ENCODE measurements at places on chromosomes 5 and 9.

GRCh38 chr5:177103523-177104253 lies 17.0 kb downstream of the FGFR4 start:
- peaks cover 5% of the 10 kb centered on the region for H3K27me3 ChIP-seq
- no peaks in the 10 kb centered on the region for H3K4me1 ChIP-seq
- no peaks in the 10 kb centered on the region for H3K36me3 ChIP-seq
- DNase-seq = no peak

DNA sequence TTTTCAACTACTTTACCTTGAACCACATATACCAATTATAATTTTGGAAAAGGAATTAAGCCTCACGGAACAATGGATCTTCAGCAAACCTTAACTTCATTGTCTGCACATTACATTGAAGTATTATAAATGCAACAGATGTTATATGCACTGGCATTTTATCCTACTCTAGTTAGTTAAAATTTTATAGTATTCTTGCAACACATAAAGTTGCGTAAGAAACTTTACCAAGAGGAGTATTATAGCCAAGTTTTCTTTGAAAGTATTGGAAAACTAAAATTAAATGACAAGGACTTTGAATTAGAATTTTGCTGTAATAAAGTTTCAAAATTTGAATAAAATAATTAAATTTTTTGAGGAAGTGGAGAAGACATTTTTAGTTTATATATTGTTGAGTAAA lies 63.4 kb upstream of the SREK1 start:
- DNase-seq = no peak
- no peaks in the 10 kb centered on the region for H3K27me3 ChIP-seq
- H3K4me3 ChIP-seq = no peak overlapping the region
- no peaks in the 10 kb centered on the region for H3K4me1 ChIP-seq
- peaks cover 46% of the 10 kb centered on the region for H3K36me3 ChIP-seq

GRCh38 chr5:136210259-136210658 lies 17.3 kb upstream of the SMIM32 start:
- H3K27me3 ChIP-seq = no peaks in the 10 kb centered on the region
- no peak overlapping the region for H3K4me3 ChIP-seq
- H3K4me1 ChIP-seq = no peaks in the 10 kb centered on the region

DNA sequence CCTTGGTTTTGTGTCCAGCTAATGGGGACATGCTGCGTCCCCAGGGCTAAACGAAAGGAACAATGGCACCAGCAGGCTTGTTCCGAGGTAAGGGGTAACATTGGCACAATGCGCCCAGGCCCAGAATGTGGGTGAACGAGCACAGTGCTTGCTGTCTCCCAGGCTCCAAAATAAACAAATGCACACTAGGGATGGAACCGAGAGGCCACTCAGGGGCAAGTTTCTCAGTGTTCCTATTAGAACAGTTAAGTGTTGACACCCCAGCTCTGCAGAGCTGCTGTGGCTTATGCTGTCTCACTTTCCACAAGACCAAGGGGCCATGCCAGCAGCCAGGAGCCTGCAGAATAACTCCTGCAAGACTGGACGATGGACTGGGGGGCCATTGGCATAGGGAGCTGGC lies 492.4 kb downstream of the GADD45G start:
- no peaks in the 10 kb centered on the region for H3K36me3 ChIP-seq
- no peak overlapping the region for H3K4me3 ChIP-seq
- no peak overlapping the region for H3K27ac ChIP-seq
- peaks cover 3% of the 10 kb centered on the region for H3K27me3 ChIP-seq
- H3K4me1 ChIP-seq = peaks cover 13% of the 10 kb centered on the region
- DNase-seq = no peak

DNA sequence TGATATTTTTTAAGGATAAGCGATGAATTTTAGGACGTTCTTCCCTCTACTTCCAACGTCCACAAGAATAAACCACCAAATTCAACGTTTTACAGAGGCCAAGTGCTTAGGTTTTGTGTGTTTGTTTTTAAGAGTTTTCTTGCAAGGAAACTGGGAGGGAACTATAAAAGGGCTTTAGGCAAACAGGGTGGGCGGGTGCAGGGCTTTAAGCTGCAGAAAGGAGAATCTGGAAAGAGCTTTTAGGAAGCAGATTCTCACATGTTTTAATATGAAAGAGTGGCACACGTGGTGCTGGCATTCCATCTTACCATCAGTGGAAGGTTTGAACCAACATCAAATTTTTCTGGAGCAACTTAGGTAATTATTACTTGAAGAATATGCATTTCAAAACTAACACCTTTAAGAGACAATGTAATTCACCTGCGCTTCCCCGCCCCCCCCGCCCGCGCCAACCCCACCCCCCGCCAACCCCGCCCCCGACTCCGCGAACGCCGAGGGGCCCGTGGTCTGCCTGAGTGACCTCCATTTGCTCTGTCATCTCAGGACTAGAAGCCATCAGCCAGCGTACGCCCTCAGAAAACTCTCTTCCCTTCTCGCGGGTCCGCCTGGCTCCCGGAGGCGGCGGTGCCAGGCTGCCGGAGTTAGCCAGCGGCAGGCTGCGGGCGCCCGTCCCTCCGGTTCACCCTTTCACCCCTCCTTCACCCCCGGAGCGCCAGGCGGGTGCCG lies 911 bp upstream of the PIK3R1 start:
- DNase-seq = no peak
- no peaks in the 10 kb centered on the region for H3K27me3 ChIP-seq
- H3K4me3 ChIP-seq = peak overlapping the region; percentile 72

DNA sequence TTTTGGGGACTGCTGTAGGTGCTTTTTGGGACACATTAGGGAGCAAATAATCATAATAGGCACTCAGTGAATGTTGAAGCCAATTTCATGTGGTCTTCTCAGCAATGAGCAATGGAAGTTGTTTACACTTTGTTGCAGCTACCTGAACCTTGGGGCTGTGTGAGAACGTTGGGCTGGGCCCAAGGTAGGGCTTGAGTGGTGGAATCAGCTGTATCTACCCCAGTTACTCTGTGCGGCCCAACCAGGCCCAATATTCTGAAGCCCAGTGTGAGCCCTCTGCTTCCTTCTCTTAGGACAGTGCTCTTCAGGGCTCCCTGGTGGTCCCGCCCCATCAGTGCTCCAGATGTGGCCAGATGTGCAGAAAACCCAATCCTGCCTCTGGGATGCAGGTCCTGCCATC lies 38.4 kb downstream of the MAST4 start:
- no peaks in the 10 kb centered on the region for H3K27me3 ChIP-seq
- H3K4me1 ChIP-seq = peaks cover 7% of the 10 kb centered on the region
- no peak for DNase-seq
- no peak overlapping the region for H3K4me3 ChIP-seq

DNA sequence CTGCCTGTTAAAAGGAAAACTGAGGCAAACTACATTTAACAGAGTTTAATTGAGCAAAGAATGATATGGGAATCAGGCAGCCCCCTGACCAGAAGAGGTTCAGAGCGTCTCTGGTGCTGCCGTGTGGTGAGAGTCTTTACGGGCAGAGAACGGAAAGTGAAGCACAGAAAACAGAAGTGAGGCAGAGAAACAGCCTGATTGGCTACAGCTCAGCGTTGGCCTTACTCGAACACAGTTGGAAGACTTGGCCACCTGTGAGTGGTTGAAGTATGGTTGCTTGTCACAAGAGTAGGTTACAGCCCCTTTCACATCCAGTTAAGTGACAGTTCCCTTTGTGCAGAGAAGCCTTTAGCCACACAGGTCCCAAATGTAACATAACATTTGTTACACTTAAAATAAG lies 16.9 kb upstream of the FBP1 start:
- peaks cover 16% of the 10 kb centered on the region for H3K27me3 ChIP-seq
- no peak overlapping the region for H3K4me3 ChIP-seq
- no peak overlapping the region for H3K27ac ChIP-seq
- DNase-seq = peak; percentile 48

DNA sequence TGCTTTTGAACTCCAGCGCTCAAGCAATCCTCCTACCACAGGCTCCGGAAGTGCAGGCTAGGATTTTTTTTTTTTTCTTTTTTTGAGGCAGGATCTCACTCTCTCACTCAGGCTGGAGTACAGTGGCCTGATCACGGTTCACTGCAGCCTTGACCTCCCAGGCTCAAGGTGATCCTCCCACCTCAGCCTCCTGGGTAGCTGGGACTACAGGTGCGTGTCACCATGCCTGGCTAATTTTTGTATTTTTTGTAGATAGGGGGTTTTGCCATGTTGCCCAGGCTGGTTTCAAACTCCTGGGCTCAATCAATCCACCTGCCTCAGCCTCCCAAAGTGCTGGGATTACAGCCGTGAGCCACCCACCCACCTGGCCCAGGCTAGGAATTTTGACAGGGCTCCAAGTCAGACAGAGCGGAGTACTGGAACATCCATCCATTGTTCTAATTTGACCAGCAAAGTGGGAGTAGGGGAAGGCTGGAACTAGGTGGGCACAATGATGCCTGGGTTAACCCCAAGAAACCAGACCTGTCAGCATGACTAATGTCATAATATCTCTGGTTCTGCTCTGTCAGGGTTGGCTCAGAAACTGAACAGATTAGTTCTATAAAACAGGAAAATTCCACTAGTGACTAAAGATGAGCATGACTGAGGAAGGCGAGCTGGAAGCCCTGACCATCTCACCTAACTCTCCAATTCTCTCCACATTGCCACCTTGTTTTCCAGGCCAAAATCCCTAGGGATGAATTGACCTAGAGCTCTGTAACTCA lies 9.2 kb downstream of the ZBTB5 start:
- no peaks in the 10 kb centered on the region for H3K36me3 ChIP-seq
- H3K4me3 ChIP-seq = no peak overlapping the region
- DNase-seq = no peak
- no peaks in the 10 kb centered on the region for H3K27me3 ChIP-seq
- no peaks in the 10 kb centered on the region for H3K4me1 ChIP-seq

GRCh38 chr9:117546894-117547678 lies 132.2 kb upstream of the ASTN2 start:
- H3K36me3 ChIP-seq = no peaks in the 10 kb centered on the region
- H3K27ac ChIP-seq = no peak overlapping the region
- no peak for DNase-seq
- no peaks in the 10 kb centered on the region for H3K27me3 ChIP-seq

- H3K27ac ChIP-seq = no peak overlapping the region
- H3K4me3 ChIP-seq = no peak overlapping the region
- no peaks in the 10 kb centered on the region for H3K4me1 ChIP-seq
- DNase-seq = no peak
- no peaks in the 10 kb centered on the region for H3K27me3 ChIP-seq
These were observed 115.7 kb downstream of the MAN2A1 start for GRCh38 chr5:109805472-109805871.

DNA sequence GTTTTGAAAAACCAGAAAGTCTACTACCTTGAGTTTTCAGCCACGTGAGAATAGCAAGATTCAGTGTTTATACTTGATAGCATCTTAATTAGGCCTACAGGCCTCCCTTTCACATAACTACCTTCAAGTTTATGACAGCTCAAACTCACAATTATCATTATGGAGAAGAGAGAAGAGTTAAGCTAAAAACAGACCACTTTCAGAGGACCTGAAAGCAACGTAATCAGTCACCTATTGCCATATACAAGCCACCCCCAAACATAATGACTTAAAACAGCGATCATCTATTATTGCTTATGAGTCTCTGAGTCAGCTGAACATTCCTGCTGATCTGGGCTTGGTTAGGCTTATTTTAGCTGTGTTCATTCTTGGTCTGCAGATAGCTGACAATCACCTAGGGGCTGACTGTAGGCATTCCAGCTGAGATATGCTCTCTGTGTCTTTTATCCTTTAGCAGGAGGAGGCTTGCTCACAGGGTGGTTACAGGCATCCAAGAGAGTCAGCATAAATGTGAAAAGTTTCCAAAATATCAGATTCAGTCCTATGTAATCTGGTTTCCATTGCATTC lies 130.9 kb downstream of the COX7C start:
- H3K4me1 ChIP-seq = no peaks in the 10 kb centered on the region
- no peaks in the 10 kb centered on the region for H3K36me3 ChIP-seq
- H3K4me3 ChIP-seq = no peak overlapping the region
- DNase-seq = no peak

DNA sequence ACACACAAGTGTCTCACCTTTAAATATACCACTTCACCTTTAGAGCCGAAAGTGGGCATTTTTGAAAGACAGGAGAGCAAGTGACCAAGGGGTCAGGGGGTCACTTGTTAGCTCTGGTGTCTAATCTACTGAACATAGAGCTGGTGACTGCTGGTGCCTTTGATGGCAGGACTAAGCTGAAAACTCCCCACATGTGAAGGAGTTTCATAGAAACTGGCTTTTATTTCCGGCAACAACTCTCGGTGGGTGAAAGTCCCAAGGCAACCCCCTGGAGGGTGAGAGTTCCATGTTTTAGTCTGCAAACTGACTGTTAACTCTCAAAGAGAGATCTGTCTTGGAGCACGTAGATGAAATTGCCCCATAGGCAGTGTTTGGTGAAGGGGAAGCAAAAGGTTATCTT lies 466.9 kb downstream of the DMRTA1 start:
- no peak for DNase-seq
- no peak overlapping the region for H3K4me3 ChIP-seq
- no peaks in the 10 kb centered on the region for H3K36me3 ChIP-seq
- H3K4me1 ChIP-seq = no peaks in the 10 kb centered on the region
- no peaks in the 10 kb centered on the region for H3K27me3 ChIP-seq
- no peak overlapping the region for H3K27ac ChIP-seq

GRCh38 chr9:93898502-93899426 lies 56.4 kb downstream of the BARX1 start:
- no peak overlapping the region for H3K27ac ChIP-seq
- no peak overlapping the region for H3K4me3 ChIP-seq
- no peaks in the 10 kb centered on the region for H3K36me3 ChIP-seq
- H3K27me3 ChIP-seq = no peaks in the 10 kb centered on the region

DNA sequence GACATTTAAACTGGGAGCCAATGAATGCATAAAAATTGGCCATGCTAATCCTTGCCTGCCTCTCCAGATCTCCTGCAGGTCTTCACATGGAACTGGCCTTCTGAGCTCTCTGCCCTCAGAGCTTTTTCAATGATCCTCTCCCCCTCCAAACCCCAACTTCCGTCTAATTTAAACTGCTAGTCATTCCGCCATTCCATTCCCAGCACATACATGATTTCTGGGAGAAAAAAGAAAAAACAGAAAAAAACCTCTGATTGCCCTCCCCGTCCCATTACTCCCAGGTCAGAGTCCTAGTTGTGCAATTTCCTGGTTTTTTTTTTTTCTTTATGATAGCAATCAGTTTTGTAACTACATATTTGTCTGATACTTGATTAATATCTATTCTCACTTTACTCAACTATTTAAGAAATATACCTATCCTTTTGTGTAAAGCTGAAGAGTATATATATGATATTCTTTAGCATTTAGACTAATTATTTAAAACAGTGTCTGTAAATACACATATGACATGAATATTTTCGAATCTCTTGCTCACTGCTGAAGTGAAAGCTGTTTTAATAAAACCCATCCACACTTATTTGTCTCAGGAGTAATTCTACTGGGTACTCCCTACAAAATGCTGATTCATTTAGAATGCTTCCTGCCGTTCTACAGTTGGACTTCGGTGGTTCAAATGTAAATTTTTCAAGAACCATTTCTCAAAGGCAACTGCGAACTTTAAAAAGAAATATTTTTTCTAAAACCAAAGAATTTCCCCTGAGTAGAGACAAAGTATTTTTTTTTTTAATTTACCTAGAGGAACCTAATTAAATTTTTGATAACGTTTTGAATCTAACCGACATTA lies 1.6 kb downstream of the HINT1 start:
- no peak for DNase-seq
- peaks cover 49% of the 10 kb centered on the region for H3K36me3 ChIP-seq
- H3K4me3 ChIP-seq = peak overlapping the region; percentile 82
- H3K4me1 ChIP-seq = peaks cover 46% of the 10 kb centered on the region

Measured in DND-41 (cell line).